ENCODE measurements at places on chromosomes 13 and 19. TPM values are rescaled to one million over a fixed set of nuclear protein-coding genes. Genes with fewer than 3 reads are reported as not detected.

The C19orf53 gene
- 118 TPM for total RNA-seq

The DNAAF3 gene
- total RNA-seq: 5.6 TPM

The KLK7 gene
- 1.4 TPM for total RNA-seq

The DIRAS1 gene
- total RNA-seq: 18.6 TPM

The NLRP9 gene
- not detected for total RNA-seq

The WDR88 gene
- not detected for total RNA-seq

The OR1M1 gene
- total RNA-seq: not detected

The C3 gene
- total RNA-seq: 4.8 TPM

The TNFSF11 gene
- 9.9 TPM for total RNA-seq

The GJB2 gene
- total RNA-seq: not detected

The BRME1 gene
- total RNA-seq: 3.7 TPM

The KLK12 gene
- not detected for total RNA-seq

The CASP14 gene
- not detected for total RNA-seq

The MYH14 gene
- 25.5 TPM for total RNA-seq

The GPC6 gene
- total RNA-seq: 28.6 TPM

GRCh38 chr19:29386970-29387369, 138.8 kb upstream of the VSTM2B start:
- no peak for DNase-seq

- peak; percentile 50 for DNase-seq
Measured at GRCh38 chr19:49946415-49946814, 14.6 kb downstream of the SIGLEC11 start.

DNA sequence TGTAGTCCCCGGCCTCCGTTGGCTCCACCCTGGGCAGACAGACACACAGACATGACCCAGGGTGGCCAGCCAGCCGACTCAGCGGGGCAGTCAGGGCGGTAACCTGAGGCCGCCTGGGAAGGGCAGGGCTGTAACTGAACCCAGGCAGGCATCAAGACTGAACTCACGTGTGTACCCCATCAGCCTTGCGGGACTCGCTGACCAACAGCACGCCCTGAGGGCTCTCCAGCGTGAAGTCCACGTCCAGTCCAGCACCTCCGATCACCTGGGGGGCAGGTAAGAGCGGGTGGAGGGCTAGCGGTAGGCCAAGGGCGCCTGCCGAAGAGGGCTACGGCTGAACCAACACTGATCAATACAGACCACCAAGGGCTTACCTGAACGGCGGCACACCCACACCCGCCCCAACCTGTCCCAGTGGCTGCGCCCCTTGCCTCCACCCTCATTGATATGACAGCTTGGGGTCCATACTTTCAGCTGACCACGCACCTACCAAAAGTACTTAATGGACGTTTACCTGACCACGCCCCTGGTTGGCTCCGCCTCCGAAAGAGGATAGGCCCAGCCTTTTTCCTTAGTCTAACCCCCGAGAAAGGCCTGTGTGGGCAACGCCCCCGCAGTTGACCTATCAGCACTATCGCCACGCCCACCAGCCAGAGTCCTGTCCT, 791 bp downstream of the TMED1 start:
- no peak for DNase-seq

DNA sequence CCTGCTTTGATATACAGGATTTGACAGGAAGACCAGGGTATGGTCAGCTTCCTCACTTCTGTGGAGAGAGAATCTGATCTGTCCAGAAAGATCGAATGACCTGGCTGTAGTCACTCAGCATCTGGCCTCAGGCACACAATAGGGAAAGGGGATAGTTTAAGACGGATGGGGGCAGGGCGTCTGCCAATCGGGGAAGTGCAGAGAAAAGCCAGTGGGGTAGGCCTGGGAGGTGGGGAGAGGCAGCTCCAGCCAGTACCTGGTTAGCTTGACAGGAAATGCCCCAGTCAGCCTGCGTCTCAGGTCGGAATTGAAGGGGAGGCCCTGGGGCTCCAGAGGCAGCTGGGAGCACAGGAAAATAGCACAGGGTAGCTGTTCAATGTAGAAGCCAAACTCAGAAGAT, 12.4 kb downstream of the ZNF444 start:
- DNase-seq: peak; percentile 90

- no peak for DNase-seq
Measured at GRCh38 chr13:103960001-103960400, 893.8 kb upstream of the SLC10A2 start.

DNA sequence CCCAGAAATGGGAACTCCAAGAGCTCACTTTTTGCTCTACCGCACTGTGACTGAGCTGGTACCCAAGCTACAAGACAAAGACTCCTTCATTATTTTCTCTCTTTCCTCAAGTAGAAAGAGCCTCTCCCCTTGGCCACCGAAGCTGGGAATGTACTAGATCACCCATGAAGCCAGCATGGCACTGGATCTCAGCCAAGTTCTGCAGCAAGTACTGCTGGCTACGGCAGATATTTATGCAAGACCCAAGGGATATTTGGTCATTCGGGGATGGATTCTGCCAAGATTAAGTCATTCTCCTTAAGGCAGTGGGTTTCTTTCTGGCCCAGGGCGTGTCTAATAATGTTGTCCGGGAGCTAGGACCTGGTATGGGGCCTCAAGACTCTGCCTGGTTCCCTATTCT, 633.5 kb downstream of the SLITRK1 start:
- no peak for DNase-seq

DNA sequence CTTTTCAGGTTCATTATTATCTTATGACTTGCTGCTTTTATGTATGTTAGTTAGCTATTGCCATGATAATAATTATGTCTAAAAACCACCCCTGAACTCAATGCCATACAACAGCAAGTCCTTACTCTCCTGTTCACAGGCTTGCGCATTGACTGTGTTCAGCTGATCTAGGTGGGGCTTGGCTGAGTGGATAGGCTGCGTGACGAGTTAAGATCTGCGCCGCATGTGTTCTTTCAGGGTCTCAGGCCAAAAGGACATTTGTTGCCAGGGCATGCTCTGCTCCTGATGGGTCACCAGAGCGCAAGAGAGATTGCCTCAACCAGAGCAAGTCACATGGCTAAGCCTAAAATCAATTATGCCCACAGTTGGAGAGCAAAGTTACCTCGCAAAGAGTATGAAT, 859 bp downstream of the ZNF568 start:
- peak; percentile 20 for DNase-seq

DNA sequence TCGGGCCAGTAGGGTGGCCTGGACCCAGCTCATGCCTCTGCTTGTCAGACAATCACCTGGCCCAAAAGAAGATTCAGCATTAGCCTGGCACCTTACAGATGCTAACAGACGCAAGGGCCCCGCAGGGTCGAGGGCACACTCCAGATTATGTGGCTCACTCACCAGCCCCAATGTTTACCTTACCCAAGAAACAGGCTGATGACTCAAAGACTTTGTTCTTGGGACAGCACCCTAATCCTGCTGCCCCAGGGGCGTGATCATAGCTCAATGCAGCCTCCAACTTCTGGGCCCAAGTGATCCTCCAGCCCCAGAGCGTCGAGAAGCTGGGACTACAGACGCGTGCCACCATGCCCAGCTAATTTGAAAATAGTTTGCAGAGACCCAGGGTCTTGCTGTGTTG, 9.8 kb downstream of the ECSIT start:
- DNase-seq: no peak

GRCh38 chr19:6753178-6754031, 13.8 kb downstream of the SH2D3A start:
- peak; percentile 99 for DNase-seq

GRCh38 chr13:111482126-111482525, 161.7 kb downstream of the TEX29 start:
- DNase-seq: no peak

DNA sequence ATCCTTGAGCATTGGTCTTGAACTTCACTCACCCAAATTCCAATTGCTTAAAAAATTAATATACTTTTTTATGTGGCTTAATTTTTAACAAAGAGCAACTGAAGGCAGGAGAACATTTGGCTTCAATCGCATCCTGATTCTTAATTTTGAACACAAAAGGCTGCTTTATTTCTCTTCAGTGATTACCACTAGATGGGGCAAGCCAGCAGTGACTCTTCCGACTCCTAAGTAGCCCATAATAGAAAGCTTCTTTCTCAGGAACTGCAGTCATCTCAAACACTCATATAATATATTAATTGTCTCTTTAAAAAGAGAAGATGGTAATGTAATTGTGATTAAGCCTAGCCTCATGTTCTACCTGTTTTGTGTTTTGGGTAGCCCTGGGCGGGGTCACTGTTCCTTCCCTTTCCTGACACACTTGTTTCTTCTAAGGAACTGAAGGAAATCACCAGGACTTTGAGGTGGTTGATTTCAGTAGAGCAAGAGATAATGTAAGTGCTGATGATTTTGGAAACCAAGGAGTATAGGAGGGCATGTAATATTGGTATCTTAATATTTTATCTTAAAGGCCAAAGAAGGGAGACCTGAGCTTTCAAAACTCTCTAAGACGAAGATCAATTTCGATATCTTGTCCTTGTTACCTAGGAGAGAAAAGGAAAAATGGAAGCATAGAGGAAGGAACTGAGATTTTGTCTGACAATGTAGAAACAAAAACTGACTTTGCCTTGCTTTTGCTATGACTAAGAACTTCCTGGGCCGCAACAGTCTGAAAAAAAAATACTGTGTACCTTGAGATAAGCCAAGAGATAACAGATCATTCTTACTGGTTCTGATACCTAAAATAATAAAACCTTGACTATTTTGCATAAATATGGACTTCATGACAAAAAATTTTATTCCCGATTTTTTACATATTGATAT, 73.1 kb downstream of the TNFSF13B start:
- DNase-seq: peak; percentile 65

DNA sequence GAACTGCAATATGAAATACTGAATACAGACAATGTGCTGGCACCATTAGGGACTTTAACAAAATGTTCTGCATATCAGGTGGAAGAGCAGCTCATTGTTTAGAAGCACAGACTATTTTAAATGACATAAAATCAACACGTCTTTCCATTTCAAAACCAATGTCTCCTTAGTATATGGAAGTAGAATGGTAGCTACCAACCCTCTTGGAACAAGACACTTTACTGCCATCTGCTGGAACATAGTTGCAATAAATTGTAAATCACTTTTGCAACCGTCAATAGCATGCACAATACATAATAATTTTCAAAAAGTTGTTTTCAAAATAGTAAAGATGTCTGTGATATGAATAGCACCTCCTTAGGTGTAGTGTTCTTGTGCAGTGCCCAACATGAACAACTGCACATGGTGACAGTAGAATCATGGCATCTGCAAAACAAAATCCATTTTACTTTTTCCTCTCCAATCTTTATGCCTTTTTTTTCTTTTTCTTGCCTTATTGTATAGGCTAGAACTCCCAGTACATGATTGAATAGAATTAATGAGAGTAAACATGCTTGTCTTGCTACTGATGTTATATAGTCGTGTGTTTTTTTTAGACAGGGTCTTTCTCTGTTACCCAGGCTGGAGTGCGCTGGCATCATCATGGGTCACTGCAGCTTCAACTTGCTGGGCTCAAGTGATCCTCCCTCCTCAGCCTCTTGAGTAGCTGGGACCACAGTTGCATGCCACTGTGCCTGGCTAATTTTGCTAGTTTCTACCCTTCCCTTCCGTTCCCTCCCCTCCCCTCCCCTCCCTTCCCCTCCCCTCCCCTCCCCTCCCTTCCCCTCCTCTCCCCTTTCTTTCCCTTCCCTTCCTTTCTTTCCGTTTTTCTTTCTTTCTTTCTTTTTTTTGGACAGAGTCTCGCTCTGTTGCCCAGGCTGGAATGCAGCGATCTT, 7.8 kb upstream of the LYPD5 start:
- peak; percentile 81 for DNase-seq

DNA sequence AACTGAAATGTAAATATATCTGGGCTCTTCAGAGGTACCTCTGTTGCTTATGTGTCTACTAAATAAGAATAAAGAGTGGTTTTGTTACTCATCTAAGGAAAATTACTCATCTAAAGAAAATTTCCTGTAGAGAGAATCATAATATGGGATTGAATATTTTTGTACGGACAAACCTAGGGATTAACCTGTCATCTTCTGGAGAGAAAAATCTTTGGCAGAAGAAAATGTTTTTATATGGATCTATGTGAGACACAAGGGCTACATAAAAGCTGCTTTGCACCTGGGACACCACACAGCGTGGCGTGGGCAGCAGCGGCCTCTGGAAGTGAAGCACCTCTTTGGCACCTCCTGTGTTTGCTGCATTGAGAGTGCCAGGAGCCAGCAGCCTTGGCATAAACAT, 242.9 kb upstream of the DACH1 start:
- no peak for DNase-seq

DNA sequence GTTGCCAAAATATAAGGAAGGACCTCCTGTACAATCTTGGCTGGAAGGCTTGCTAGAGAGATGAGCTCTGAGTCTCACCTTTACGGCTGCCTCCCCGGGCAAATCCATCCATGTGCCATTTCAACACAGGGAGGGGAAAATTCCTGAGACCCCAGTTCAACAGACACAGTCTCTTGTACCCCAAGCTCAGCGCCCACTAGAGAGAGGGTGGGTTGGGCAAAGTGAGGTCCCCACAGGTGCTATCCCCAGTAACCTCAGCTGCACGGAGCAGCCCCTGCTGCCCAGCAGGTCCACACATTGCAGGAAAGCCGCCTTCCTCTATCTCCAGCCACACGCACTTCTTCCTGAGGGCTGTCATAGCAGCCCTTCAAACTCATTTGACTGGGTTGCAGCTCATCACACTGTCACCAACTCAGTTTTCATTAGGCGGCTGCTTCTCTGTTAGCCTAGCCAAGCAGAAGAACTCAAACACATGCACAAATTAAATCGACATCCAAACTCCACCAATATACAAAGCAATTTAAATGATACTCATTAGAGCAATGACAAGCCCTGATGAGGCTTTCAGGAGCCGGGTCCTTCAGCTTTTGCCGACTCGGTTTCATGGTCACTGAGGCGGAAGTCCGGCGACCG, 80.4 kb downstream of the TSHZ3 start:
- DNase-seq: no peak

- DNase-seq: no peak
Measured at GRCh38 chr13:88649855-88650254, 978.7 kb downstream of the SLITRK5 start.

GRCh38 chr13:113120300-113121182, 2.1 kb upstream of the F10 start:
- DNase-seq: no peak

DNA sequence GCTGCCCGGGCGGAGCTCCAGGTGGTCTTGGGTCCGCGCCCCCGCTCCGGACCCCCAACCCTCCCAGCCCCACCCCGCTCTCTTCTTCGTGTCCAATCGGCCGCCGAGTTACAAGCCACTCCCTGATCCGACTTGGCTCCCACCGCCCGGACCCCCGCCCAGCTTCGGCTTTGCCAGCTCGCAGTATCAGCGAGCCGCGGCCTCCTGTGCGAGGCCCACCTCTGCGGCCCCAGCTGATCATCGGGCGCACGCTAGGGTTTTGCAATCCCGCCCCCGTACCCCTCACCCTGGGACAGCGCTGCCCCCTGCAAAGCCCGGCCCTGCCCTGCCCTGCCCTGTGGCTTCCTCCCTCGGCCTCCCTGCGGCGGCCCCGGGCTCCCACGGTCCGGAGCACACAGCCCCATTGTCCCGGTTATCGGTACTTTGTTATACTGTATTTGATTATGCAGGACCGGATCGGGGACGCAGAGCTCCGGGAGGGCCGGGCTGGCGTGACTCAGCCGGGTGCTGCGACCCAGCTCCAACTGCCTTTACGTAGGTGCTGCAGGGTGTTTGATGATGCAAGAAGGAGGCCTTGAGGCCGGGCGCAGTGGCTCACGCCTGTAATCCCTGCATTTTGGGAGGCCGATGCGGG, 598 bp upstream of the LPAR2 start:
- DNase-seq: peak; percentile 96

GRCh38 chr19:15488489-15489226, 9.4 kb upstream of the PGLYRP2 start:
- DNase-seq: no peak

- DNase-seq: peak; percentile 3
Measured at GRCh38 chr13:63393112-63393511, 1977.5 kb upstream of the PCDH20 start.
